AML-193 (cell line): ENCODE measurements at places on chromosomes 4 and X.
A peak's percentile ranks its signal among the peaks of the same experiment; 100 is the strongest.

DNA sequence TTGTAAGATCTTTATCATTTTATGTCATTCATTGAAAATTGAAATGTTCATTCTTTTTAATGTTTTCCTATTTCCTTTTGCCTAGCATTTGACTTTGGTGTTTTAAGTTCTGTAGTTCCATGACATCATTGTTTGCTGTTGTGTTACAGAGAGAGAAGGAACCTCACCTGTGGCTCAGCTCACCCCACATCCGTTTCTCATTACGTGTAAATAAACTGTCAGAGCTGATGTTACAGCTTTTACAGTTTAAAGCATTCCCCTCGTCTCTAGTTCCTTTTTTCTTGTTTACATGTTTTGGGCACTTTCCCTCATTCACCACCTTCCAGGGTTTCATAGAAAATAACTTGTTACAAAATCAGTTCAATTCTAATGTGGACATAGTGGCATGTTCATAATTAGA is 137.2 kb downstream of the FNIP2 start:
- DNase-seq = no peak

DNA sequence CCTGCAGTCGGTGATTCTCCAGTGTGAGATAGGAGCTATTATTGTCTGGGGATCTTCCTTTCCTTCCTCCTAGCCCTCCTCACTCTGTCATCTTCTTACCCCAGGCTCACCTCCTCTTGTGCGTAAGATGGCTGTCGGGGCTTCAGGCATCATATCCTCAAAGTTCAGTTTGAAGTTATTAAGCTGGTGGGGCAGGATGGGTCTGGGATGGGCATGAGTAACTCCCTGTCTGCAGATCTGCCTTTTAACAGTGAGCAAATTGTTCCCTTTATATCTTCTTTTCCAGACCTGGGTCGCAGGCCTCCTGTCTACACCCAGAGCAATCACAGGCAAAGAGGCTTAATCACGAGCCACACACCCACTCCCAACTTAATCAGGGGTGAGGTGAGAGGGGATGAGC is 900 bp upstream of the MTMR1 start:
- DNase-seq = no peak

DNA sequence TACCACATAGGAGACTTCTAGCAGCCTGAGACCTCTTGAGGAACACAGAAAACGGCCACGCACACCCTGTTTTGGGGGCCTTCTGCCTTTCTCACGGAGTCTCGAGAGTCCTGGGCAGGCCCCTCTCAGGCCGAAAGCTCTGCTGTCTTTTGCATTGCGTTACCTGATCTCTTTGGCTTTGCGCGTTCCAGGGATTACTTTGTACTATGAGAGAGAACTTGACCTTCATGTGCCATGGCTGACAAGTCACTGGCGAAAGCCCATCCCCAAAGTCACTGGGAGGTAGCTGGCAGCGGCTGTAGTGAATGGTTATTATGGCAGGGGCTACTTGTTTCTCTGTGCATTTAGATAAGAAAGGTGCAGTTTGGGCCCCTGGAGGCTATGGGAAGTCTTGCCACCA is 8.0 kb upstream of the NAT8L start:
- DNase-seq = no peak

GRCh38 chrX:63922221-63922620 is 137.2 kb upstream of the ARHGEF9 start:
- DNase-seq = no peak

DNA sequence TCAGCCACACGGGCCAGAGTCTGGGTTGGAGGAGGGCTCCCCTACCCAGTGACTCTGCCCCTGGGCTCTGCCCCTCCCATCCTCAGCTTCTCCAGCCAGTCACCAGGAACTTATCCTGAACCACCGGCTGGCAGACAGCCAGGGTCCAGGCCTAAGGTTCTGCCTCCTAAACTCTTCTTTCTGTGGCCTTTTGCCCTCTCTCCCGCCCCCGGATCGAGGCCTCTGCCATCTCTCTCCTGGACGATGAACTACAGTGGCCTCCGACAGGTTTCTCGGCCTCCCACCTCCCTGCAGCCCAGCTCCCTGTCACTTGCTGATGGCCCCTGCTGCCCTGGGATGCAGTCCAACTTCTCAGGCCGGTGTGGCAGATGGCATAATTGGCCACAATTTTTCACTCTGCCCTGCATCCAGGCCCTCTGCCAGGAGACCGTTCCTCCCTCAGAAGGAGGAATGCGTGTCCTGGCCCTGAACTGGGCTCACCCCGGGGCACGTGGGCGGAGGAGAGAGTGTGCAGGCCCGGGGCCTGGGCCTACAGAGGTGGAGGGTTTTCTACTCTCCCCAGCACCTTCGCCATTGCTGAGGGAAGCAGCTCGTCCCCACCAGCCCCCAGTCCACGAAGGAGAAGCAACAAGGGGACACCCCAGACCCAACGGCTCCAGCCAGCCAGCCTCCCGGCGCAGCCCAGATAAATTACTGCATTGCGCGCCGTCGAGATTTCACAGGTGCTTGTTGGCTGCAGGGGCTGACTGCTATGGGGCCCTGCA is 81.9 kb upstream of the LRPAP1 start:
- no peak for DNase-seq

- DNase-seq = no peak
These were observed 229.9 kb upstream of the UGT8 start for GRCh38 chr4:114368751-114369150.

- no peak for DNase-seq
These were observed 207.5 kb upstream of the FAM9B start for GRCh38 chrX:9241427-9241826.

GRCh38 chrX:83771664-83772063 is 89.3 kb upstream of the CYLC1 start:
- DNase-seq = peak; percentile 18

- DNase-seq = no peak
These were observed 112.6 kb downstream of the GABRA2 start for GRCh38 chr4:46277165-46277951.

- DNase-seq = no peak
These were observed 21.8 kb downstream of the TSPAN7 start for GRCh38 chrX:38583181-38583580.

- no peak for DNase-seq
These were observed 24.6 kb downstream of the ABLIM2 start for GRCh38 chr4:8133897-8134563.

- peak; percentile 19 for DNase-seq
These were observed 1.4 kb downstream of the ELOVL6 start for GRCh38 chr4:110196871-110197528.

DNA sequence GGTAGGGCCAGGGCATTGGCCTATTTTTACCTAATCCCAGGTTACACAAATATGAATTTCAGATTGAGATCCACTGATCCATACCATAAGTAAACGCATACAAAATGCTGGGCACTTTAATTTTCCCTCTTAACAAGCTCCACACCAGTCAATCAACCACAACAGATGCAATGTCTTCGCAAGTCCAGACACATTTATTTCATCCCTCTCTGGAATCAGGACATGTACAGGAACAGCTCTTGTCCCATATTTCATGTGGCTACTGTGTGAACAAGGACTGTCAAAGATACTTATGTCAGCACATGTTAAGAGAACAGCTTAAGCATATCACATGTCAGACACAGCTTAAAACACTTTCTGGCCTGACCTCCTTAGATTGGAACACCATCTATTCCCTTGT is 145.9 kb downstream of the PPP3CA start:
- no peak for DNase-seq

DNA sequence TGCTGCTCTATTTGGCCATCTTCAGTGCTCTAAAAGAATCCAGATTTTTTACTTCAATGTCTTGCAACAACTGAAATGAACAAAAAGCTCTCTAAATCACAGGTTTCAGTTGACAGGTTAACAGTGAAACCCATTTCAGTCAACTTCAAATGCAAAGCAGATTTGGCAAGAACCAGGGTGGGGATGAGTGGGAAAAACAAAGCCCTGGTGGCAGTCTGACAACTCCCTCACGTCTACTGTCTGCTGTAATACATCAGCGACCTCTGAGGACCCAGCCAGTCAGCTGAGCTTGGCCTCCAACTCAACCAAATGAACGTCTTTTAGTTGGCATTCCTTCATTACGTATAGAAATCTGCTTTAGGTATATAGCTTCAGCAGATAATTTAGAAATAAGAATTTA is 95.8 kb downstream of the COL25A1 start:
- no peak for DNase-seq

- no peak for DNase-seq
These were observed 42.8 kb upstream of the CHRNA9 start for GRCh38 chr4:40292313-40292759.

GRCh38 chr4:52192721-52193135 is 141.6 kb downstream of the SPATA18 start:
- no peak for DNase-seq

DNA sequence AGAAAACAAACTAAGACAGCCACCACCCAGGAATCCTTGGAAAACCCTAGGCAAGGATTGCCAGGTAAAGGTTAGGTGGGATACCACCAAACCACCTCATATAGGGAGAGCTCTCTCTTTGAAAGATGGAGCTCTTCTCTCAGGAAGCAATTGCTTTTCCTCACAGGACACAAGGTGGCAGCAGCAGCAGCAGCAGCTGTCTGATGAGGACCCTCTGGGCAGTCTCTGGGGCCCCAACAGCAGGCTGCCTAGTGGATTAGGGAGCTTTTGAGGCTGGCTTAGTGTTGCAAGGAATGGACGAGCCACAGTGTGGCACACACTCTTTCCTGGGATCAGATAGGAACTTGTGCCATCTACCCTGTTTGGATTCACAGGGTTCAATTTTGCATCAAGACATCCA is 41.4 kb upstream of the CHRDL1 start:
- no peak for DNase-seq

GRCh38 chr4:86482306-86483172 is 111.6 kb upstream of the PTPN13 start:
- peak; percentile 23 for DNase-seq

DNA sequence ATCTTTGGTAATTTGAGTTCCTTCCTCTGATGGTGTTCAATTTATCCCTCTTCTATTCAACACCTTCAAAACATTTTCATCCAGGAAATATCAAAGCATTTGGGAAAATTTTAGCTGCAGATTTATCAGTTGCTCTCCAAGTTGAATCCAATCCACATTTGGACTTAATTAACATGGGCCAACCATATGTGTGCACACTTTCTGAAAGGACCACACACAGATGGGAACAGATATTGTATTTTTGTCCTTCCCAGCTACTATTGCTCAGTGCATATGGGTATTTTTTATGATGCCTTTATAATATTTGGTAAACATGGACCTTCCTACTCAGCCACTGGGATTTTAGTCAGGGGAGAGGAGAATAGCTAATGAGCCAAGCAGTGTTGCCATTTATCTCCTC is 65.2 kb downstream of the GLRA2 start:
- no peak for DNase-seq

- DNase-seq = no peak
These were observed 474.2 kb downstream of the GBA3 start for GRCh38 chr4:23166919-23167318.

DNA sequence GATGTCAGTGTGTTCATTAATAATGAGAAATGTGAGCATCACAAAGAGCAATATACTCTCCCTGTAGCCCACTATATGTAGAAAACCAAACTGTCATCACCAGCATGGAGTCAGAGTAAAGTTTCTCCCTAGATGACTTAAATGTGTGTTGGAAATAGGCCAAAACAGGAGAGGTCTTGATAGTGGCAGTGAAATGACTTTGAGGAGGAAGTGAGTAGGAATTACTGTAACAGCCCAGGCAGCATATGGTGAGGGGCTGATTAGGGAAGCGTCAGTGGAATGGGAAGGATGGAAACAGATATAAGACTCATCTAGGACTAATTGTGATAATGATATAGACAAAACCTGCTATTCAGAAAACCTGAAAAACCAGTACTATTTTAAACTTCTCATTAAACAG is 83.9 kb downstream of the ATXN3L start:
- no peak for DNase-seq

GRCh38 chr4:99029018-99029735 is 33.7 kb downstream of the METAP1 start:
- DNase-seq = no peak

DNA sequence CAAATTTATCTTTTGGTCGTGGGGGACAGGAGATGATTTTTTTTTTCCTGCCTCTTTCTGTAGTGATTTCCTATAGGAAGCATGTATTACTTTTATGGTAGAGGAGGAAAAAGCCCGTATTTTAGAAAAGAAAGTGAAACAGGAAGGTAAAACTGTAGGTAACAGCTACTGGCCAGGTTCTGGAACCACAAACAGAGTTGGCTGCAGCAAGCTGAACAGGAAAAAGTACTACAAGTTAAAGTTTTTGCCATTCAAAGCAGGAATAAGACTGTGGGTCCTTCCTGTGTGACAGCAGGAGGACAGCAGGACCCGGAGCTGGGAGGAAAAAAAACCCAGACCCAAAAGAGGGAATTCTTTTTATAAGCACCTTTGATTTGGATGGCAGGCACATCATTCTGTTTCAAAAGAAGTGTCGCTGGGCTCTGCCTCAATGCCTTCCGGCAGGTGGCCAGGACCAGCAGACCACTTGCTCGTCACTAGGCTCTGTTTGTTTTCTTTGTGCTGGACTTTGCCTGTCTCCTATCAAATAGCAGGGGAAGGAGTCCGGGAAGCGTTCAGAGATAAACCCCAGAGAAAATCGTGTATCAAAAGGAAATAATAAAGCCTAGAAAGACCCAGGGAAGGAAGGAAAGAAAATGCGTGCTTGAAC is 277.9 kb downstream of the ADGRA3 start:
- no peak for DNase-seq

- DNase-seq = no peak
These were observed 391.1 kb downstream of the STIM2 start for GRCh38 chr4:27251771-27252170.

DNA sequence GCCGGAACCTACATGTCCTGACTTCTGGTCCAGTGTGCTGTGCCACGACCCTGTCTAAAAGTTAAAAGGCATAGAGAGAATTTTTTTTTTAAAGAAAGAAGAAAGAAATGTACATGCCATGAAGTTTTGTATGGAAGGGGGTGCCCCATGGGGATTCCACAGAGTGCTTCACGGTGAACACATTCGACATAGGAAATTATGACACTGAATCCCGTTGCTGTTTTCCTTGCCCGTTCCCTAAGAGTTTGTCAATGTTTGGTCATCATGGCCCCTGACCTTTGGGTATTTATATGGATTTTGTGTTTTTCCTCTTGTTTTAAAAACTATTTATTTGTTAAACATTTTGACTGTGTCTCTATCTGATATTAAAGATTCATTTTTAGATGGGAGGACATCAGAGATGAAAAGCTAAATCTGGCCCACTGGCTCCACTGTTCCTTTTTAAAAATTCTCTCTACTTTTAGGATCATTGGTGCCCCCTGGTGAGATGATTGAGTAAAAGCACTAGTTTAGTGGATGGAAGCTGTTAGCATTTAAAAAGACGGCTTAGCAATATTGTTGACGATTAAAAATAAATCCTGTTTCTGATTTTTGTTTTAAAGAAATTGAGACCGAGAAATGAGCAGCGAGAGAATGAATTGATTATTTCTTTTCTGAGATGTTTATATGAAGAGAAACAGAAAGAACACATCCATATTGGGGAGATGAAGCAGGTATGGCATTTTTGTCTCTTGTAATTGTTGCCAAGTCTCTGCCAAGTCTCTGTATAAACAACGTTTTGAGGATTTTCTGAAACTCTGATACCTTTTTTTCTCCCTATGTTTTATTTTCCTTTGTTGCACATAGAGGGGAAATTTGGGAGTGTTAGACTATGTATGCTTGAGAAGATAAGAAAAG is 75.0 kb downstream of the PTTG2 start:
- DNase-seq = peak; percentile 69
